ENCODE measurements at places on chromosomes 5 and 9. TPM values are rescaled to one million over a fixed set of nuclear protein-coding genes. Genes with fewer than 3 reads are reported as not detected.

The RLN2 gene
- total RNA-seq = 6.0 TPM

The TAF1L gene
- total RNA-seq = not detected

The NRARP gene
- 2.2 TPM for total RNA-seq

The IL5 gene
- not detected for total RNA-seq

The PCDHGA7 gene
- total RNA-seq = 0.23 TPM

The FOXB2 gene
- not detected for total RNA-seq

The GABRA6 gene
- total RNA-seq = not detected

The TCF7 gene
- total RNA-seq = 3.5 TPM

The DENND1A gene
- 26.6 TPM for total RNA-seq

The KIAA0825 gene
- 0.87 TPM for total RNA-seq

The KIF20A gene
- total RNA-seq = 82.9 TPM

The ANKRD18A gene
- 2.7 TPM for total RNA-seq

The ZDHHC21 gene
- total RNA-seq = 5.1 TPM

The HAUS6 gene
- total RNA-seq = 28.5 TPM

The TRIP13 gene
- total RNA-seq = 66.7 TPM

The MARCOL gene
- total RNA-seq = not detected

The TAF11L12 gene
- not detected for total RNA-seq

The FAM153A gene
- 0.12 TPM for total RNA-seq

The CCDC171 gene
- total RNA-seq = 0.94 TPM

The C9orf43 gene
- 0.22 TPM for total RNA-seq

The IFNA21 gene
- not detected for total RNA-seq

The TNFSF8 gene
- not detected for total RNA-seq

The SOX30 gene
- 0.23 TPM for total RNA-seq

The ITGA1 gene
- 2.2 TPM for total RNA-seq

Measured in epithelial cell of proximal tubule (primary cell).